ENCODE measurements at places on chromosomes 7 and 10.

DNA sequence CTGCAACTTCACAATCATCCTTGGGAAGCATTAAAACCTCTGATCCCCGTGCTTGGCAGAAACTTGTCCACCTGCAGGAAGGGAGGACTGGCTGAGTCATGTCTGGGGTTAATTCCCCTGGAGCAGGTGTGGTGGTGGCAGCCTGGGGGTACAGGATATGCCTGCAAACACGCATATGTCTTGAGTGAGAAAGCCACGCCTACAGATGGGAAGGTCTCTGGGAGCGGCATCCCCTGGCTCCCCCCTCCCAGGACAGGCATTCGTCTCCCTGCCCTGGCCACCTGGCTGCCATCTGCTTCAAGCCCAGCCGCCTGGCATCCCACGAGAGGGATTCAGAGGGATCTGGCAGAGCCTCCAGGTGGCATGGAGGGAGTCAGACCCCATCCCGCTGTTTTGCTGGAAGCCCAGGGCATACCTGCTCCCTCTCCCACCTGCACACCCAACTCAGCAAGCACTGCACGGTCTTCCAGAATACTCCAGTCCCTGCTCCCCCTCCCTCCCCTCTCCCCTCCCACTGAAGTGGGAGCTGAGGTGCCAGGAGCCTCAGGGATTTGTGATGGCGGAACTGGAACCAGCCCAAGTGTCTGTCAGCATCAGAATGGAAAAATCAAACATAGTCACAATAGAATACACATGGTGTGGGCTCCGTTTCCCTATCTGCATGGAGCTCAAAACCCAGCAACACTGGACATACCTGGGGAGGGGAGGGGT, 61.0 kb downstream of the CAMK2B start:
- no peak for DNase-seq

- no peak for DNase-seq
Observed at GRCh38 chr10:122495406-122496340, 34.3 kb downstream of the HTRA1 start.

DNA sequence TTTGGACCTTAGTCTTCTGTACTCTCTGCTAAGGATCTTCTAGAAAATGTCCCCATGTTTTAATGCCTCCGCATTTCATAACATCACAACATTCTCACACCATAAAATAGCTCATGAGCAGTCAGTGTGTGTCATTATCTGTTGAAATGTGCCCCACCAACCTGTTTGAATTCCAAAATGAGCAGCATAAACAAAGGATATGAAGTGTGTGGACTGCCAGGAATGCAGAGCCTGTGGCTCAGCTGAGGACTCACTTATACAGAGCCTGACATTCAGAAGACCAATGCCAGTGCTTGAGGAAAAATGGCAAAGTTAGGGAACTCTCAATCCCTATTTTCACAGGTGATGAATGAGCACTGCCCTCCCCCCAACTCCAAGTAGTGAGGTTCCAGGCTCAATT, 621.4 kb downstream of the POM121L12 start:
- DNase-seq: no peak

DNA sequence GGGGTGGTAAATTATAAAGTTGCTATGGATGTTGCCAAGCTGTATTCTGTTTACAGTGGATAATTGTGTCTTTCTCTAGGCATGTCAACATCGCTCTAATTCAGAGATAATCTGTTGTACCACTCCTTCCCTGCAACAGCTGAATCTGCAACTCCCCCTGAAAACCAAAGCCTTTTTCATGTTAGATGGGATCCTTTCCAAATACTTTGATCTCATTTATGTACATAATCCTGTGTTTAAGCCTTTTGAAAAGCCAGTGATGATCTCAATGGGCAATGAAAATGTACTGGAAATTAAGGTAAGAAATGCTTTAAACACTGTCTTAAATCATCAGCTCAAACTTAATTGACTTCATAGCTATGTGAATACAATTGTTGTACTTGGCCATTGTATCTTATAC, 91.0 kb downstream of the MET start:
- no peak for DNase-seq

DNA sequence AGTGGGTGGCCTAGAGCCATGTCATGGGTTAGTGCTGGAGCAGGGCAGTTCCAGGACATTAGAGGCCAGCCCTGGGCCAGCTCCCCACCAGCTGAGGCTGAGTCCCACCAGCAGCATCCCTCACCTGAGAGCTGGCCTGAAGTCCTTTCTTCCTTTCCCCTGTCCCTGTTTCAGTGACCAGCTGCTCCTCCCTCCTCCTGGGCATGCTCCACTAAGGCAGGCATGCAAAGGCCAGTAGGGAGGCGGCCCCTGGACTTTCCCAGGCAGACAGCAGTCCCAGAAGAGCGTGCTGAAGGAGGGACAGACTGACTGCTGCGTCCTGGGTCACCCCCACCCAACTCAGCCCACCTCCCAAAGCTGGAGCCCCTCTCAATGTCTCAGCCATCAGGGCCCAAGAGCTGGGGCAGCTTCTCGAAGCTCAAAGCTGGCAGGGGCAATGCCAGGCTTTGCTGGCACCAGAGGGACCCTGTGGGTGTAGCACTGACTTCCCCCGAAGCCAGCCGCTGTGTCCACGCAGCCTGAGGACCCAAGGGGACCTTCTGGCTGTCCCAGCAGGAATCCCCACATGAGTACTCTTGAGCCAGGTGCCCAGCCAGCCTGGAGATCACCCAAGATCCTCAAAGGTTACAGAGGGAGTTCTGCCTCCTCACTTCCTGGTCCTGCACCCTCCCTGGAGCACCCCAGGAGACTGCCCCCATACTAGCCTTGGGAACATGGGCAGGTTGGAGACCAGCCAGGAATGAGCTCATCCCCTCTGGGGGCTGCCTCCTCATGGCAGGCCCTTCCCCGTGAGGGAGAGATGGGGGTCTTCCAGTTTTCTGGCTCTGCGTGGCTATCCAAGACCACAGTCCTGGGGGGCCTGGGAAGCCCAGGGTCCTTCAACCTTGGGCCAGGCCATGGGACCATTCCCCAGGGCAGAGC, 35.2 kb upstream of the RET start:
- no peak for DNase-seq

DNA sequence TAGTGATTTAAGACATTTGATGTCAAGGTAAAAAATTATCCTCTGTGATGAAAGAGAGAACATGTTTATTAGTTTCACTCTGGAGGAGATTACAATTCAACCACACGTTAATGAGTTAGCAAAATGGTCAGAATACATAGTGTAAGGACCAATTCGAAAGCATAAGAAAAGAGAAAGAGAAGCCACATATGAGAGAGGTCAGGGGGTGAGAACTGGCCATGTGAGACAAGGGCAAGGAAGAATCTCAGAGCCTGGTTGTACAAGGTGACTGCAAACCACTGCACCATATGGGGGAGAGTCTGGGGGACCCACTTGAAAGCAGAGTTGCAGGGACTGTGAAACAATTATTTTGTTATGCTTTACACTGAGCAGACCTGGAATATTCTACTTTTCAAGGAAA, 27.7 kb upstream of the BET1 start:
- DNase-seq: no peak

- no peak for DNase-seq
Observed at GRCh38 chr10:68594405-68594804, 34.3 kb downstream of the TET1 start.

DNA sequence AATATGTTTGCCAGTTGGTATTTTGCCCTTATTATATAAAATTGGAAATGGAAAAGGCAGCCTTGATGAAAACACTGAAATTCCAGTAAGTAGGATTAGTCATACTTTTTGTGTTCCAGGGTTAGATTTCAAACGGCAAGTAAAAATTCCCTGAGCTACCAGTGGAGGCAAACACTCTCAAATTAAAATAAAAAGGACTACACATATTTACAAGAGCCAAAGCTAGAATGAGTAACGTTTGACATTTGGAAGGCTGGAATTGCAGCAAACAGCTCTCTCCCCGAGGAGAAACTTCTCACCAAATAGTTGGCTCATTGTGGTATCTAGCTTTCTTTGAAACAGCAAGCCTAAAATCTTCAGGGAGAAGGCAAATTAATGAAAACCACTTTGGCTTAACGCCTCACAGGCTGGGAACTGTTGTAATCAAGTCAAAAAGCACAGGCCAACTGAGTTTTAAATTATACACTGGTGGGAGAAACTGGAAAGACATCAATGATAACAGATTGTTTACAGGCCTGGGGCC, 288.4 kb downstream of the SNX13 start:
- peak; percentile 70 for DNase-seq

GRCh38 chr10:29067161-29067560, 221.7 kb upstream of the LYZL1 start:
- DNase-seq: peak; percentile 24

DNA sequence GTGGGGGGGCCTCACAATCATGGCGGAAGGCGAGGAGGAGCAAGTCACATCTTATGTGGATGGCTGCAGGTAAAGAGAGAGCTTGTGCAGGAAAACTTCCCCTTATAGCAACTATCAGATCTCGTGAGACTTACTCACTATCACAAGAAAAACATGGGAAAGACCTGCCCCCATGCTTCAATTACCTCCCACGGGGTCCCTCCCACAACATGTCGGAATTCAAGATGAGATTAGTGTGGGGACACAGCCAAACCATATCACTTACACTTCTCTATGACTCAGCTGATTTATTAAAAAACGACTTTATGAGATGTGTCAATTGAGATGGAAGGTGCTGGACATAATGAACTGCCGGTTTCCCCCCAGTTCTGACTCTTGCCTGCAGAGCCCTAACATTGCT, 23.8 kb upstream of the CHN2 start:
- DNase-seq: no peak

- no peak for DNase-seq
Observed at GRCh38 chr10:98295401-98295811, 27.4 kb upstream of the LOXL4 start.

GRCh38 chr10:110036640-110037039, 28.9 kb downstream of the ADD3 start:
- no peak for DNase-seq

DNA sequence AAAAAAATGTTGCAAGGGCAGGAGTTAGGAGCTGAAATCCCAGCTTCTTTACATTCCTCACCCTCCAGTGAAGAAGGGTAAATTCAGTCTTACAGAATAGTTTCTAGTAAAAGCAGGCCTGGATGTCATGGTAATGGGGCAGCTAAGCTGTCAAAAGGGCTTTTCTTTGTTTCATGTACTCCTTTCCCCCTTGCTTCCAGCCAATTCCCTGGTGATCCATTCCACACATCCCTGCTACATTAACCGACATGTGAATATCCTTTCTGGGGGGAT, 36.0 kb downstream of the RHEB start:
- DNase-seq: no peak

- DNase-seq: no peak
Observed at GRCh38 chr10:132419538-132420468, 22.8 kb downstream of the PWWP2B start.

DNA sequence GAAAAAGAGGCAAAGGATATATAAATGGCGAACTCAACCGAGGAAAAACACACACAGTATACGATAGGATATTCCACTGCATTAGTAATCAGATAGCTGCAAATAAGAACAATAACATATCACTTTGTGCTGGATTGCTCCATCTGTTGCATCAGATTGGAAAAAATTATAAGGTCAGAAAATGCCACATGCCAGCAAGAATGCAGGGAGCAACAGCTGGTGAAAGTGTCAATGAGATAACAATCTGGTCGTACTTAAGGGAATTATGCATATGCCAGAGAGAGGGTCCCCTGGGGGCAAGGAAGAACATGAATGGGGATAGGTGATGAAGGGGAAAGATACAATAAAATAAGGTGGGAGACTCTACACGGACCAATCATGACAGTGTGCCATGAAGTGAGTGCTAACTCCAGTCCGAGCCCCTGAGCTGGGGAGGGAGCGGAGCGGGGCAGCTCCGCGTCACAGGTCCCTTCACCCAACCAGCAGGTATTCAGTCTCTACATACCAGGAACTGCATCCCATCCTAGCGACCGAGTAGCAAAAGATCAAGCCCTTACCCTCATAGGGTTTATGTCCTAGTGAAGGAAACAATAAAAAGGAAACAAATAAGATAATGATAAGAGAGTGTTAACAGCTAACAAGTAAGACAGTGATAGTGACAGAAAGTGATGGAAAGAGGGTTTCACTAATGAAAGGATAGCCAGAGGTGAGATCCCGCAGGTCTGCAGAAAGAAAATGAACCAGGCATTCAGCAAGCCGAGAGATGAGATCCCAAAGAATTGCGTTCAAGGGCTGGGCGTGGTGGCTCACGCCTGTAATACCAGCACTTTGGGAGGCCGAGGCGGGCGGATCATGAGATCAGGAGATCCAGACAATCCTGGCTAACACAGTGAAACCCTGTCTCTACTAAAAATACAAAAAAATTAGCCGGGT, 9.4 kb downstream of the MPP7 start:
- DNase-seq: peak; percentile 14

DNA sequence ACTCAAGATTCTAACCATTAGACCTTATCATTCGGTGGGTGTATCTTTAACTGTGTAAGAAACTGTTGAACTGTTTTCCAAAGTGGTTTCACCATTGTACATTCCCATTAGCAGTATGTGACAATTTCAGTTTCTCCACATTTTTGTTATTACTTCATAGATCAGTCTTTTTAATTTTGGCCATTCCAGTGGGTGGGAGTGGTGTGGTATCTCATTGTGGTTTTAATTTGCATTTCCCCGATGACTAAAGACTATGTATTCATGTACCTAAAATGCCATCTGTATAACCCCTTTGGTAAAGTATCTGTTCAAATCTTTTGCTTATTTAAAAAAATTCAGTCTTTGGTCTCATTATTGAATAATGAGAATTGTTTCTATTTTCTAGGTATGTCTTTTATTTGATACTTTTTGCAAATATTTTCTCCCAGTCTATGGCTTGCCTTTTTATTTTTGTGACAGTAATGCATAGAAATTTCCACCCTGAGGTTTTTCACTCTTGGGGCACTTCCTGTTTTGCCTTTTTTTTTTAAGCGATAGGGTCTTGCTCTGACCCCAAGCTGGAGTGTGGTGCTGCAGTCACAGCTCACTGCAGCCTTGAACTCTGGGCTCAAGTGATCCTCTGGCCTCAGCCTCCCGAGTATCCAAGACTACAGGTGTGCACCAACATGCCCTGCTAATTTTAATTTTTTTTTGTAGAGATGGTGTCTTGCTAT, 141.1 kb upstream of the ITGB1 start:
- no peak for DNase-seq

DNA sequence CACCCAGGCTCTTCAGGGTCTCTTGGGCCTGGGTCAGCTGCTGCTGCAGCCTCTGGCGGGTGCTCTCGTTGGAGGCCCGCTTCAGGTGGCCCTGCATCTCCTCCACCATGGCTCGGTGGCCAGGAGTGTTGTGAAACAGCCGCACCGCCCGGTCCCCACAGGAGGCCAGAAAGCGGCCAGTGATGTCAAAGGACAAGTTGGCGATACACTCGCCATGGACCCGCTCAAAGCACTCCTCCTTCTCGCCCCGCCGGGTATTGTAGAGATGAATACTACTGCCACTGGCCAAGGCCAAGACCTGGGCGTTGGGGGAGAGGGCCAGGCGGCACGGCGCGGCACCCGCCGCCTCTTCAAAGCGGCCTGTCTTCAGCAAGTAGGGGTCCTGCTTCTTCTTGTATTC, 7.9 kb downstream of the TBL2 start:
- no peak for DNase-seq
